ENCODE measurements at places on chromosomes 12 and 14.

GRCh38 chr12:24478254-24478653 lies 470.6 kb downstream of the BCAT1 start:
- DNase-seq, result no peak

GRCh38 chr12:53827306-53827705 lies 75.5 kb upstream of the CISTR start:
- DNase-seq, result no peak

DNA sequence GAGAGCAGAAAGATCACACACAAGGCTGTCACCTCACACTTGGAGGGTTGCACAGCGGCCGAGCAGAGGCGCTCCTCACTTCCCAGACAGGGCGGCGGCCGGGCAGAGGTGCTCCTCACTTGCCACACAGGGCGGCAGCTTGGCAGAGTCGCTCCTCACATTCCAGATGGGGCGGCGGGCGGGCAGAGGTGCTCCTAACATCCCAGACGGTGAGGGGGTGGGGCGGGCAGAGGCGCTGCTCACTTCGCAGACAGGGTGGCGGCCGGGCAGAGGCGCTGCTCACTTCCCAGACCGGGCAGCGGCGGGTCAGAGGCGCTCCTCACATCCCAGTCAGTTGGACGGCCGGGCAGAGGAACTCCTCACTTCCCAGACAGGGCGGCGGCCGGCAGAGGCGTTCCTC lies 9.1 kb downstream of the TMBIM4 start:
- DNase-seq, result no peak

DNA sequence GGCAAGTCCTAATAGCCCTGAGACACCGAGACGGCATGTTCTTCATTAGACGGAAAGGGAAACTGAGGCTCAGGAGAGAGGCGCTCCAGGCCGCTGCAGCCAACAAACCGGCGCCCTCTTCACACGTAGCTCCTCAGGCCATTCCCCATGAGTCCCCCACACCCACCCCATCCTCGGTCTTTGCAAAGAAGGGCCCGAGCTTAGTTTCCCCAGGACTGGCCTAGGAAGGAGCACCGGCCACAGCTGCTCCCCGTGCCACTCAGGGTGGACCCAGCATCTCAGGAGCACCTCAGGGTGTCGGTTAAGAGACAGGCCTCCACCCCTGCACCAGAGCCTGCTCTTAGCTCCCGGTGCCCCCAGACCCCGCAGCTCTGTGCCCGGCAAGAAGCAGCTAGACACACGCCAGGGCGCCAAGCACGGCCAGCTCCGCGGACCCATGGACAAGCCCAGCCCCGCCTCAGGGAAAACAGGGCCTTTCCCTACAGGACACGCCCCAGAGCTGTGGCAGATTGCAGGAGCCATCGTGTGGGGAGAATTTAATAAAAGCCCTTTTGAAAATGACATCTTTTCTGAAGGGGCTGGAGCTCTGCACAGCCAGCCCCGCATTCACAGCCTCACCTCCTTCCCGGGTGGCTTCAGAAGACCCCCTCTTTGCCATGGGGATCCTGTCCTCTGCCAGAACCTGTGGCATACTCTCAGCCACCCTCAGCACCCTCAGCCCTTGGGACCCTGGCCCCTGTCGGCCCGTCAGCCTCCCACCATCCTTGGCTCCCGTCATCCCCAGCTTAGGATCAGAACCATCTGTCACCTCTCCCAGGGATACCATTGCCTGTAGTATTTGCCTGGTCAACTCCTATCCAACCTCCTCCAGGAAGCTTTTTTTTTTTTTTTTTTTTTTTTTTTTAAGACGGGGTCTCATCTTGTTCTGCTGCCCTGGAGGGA lies 59.7 kb downstream of the LGMN start:
- no peak for DNase-seq

GRCh38 chr12:125185740-125186470 lies 120.7 kb downstream of the AACS start:
- DNase-seq, result peak; percentile 83

DNA sequence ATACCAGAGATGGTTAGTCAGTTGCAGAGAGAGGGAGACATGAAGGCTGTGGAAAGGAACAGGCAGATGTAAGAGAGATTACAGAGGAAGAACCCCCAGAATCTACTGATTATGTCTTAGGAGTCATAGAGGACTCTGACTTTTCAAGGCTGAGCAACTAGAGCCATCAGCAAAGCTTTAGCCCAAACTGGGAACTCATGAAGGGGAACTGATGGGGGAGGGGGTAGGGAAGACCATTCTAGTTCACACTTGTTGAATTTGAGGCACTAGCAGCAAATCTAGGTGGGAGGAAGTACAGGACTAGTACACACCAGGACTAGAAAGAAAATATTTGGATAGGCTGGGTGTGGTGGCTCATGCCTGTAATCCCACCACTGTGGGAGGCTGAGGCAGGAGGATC lies 10.1 kb downstream of the LGALS3 start:
- no peak for DNase-seq

DNA sequence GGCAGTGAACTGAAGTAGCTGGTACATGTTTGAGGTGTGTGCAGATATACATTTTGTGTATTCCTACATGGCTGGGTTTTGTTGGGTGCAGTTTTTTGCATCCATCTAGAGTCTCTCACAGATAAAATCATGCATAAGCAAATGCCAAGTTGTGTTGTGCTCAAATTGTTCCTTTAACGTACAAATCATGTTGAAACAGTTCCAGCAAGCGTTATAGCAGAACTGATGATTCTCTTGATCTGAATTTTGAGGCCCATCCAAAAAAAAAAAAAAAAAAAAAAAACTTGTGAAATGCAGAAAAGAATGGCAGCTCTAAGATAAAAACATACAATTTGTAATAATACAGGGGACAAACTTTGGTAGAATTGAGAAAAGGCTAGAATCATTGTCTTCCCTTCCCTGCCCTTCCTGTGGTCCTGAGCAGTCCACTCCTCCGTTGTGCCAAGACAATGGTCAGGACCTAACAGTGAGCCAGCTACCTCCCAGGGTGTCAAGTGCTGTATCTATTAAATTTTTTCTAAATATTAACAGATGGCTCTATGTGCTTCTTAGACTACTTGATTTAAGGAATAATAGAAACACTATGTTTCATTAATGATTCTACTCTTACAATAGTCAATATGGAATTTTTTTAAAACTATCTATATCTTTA lies 122.1 kb downstream of the PLEKHA5 start:
- DNase-seq, result no peak

DNA sequence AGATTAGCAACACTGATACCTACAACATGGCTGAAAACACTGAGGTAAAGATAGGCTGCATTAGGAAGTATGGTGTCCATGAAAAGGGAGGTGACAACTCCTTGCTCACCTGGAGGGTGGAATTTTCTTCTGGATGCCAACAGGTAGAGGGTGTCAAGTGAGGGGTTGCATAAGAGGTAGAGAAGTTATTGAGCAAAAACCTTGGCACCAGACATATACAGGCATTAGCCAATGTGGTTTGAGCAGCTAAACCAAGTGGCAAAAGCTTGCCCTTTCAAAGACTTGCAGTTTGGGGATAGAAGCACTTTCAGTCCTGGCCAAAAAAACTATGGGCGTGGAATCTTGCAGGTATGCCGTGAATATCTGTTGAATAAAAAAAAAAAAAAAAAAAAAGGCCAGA lies 3.8 kb downstream of the RITA1 start:
- DNase-seq, result no peak

All from activated CD4-positive, alpha-beta T cell treated with anti-CD3 and anti-CD28 coated beads, Interleukin-10, Interleukin-2, amounts not matched to agents 100 ng/mL and 50 ng/mL, durations not matched to agents 16 hours and 8 hours (primary cell).